ENCODE measurements at places on chromosomes 5 and 9. TPM values are rescaled to one million over a fixed set of nuclear protein-coding genes. Genes with fewer than 3 reads are reported as not detected.

Gene C9orf50
- not detected for total RNA-seq

Gene RPS23
- total RNA-seq = 1,641 TPM

Gene ANXA1
- 678 TPM for total RNA-seq

Gene F2RL1
- 15.1 TPM for total RNA-seq

Gene SH2D3C
- total RNA-seq = 0.18 TPM

Gene CCDC192
- not detected for total RNA-seq

Gene SPINK13
- total RNA-seq = not detected

Gene LCNL1
- 0.88 TPM for total RNA-seq

Gene PIP5KL1
- 2.3 TPM for total RNA-seq

Gene ZCCHC9
- total RNA-seq = 33.3 TPM

Gene NRG2
- under 0.01 TPM for total RNA-seq

Gene ZNF79
- 10.5 TPM for total RNA-seq

Gene ADGRD2
- total RNA-seq = not detected

Gene SLC6A18
- total RNA-seq = not detected

Gene SV2C
- not detected for total RNA-seq

Gene ACTBL2
- total RNA-seq = 0.89 TPM

Gene SH3TC2
- 1.2 TPM for total RNA-seq

Gene PCDHGC5
- total RNA-seq = 10.2 TPM

Gene CDKN2B
- total RNA-seq = 74.0 TPM

Gene PCDHA9
- under 0.01 TPM for total RNA-seq

Gene SNCAIP
- total RNA-seq = 13.1 TPM

Gene FTMT
- not detected for total RNA-seq

Gene FGD3
- total RNA-seq = not detected

Gene OBP2B
- total RNA-seq = not detected

Gene LURAP1L
- total RNA-seq = 9.0 TPM

Gene DOK3
- 8.4 TPM for total RNA-seq

Gene PTBP3
- 27.0 TPM for total RNA-seq

Gene SPATA31A1
- total RNA-seq = not detected

Gene ZNF483
- total RNA-seq = 1.2 TPM

Gene DOLPP1
- 11.0 TPM for total RNA-seq

Gene ANKRD18A
- total RNA-seq = not detected

Gene TMC1
- total RNA-seq = 0.28 TPM

Gene PHYHD1
- total RNA-seq = 2.1 TPM

Gene ADAMTSL2
- total RNA-seq = 4.8 TPM

Gene PCDHA12
- 0.18 TPM for total RNA-seq

Gene BTNL8
- not detected for total RNA-seq

Gene MZB1
- total RNA-seq = not detected

All from smooth muscle cell of the umbilical artery (primary cell).